ENCODE measurements at places on chromosomes 12 and 14.

- no peaks in the 10 kb centered on the region for H3K36me3 ChIP-seq
- peaks cover 10% of the 10 kb centered on the region for H3K4me1 ChIP-seq
- no peak overlapping the region for H3K27ac ChIP-seq
- H3K27me3 ChIP-seq, result no peaks in the 10 kb centered on the region
- H3K4me3 ChIP-seq, result no peak overlapping the region
These were observed 85.0 kb downstream of the CRADD start for GRCh38 chr12:93762059-93762719.

- H3K4me3 ChIP-seq, result no peak overlapping the region
- H3K36me3 ChIP-seq, result peaks cover 1% of the 10 kb centered on the region
- peaks cover 19% of the 10 kb centered on the region for H3K4me1 ChIP-seq
- no peak overlapping the region for H3K27ac ChIP-seq
- H3K27me3 ChIP-seq, result no peaks in the 10 kb centered on the region
- no peak for DNase-seq
These were observed 196.5 kb downstream of the STXBP6 start for GRCh38 chr14:24853446-24853845.

DNA sequence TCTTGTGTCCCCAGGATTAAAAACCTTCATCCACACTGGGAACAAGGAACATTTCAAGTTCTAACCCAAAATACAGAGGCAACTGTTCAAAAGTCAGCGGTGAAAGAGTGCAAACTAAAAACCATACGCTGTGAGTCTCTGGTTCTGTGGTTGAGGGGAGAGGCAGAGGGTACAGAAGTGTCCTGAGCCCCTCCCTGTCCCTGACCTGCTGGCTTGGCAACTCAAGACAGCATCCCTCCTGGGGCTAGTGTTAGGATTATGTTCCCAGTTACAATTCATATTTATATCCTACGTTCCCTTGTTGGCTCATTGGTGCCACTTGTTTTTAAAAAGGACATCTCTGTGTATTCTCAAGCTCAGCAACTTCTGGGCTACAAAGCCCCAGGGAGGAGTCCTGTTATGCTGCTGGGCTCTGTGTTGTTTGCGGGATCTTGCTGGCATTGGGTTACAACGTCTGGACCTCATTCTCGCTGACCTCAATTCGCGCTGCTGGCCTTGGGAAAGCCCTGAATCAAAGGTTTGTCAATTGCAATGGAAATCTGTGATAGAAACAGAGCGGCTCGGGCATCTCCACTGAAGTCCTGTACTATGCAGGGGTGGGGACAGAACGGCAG lies 420.8 kb downstream of the FUT8 start:
- H3K27ac ChIP-seq, result no peak overlapping the region
- H3K27me3 ChIP-seq, result peaks cover 43% of the 10 kb centered on the region
- no peaks in the 10 kb centered on the region for H3K4me1 ChIP-seq
- DNase-seq, result no peak
- no peaks in the 10 kb centered on the region for H3K36me3 ChIP-seq

- peaks cover 45% of the 10 kb centered on the region for H3K27me3 ChIP-seq
- DNase-seq, result no peak
- H3K27ac ChIP-seq, result no peak overlapping the region
- no peaks in the 10 kb centered on the region for H3K36me3 ChIP-seq
- H3K4me1 ChIP-seq, result peaks cover 4% of the 10 kb centered on the region
- no peak overlapping the region for H3K4me3 ChIP-seq
These were observed 2.9 kb upstream of the FAR2 start for GRCh38 chr12:29146196-29146595.

DNA sequence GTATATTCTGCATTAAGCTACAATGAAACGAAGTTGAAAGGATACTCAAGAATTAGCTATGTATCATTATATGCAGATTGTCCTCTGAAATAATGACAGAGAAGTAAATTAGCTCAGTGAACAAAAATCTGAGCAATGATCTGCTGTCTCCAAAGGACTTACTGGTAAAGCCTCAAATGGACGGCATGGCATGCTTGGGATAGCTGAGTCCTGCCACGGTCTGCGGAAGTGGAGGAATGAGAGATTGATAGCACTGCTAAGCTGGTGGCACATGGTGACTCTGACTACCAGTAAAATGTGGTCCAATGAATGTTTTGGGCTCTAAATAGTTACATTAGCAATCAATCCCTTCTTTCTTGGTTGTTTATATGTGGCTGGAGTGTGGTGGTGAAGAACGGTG lies 3.7 kb upstream of the DENND5B start:
- H3K27ac ChIP-seq, result no peak overlapping the region
- H3K4me3 ChIP-seq, result no peak overlapping the region
- no peak for DNase-seq
- H3K27me3 ChIP-seq, result peaks cover 4% of the 10 kb centered on the region
- peaks cover 7% of the 10 kb centered on the region for H3K4me1 ChIP-seq

- peak overlapping the region; percentile 89 for H3K27ac ChIP-seq
- H3K27me3 ChIP-seq, result no peaks in the 10 kb centered on the region
- peaks cover 2% of the 10 kb centered on the region for H3K36me3 ChIP-seq
These were observed 39.1 kb downstream of the CORO1C start for GRCh38 chr12:108691998-108692808.

DNA sequence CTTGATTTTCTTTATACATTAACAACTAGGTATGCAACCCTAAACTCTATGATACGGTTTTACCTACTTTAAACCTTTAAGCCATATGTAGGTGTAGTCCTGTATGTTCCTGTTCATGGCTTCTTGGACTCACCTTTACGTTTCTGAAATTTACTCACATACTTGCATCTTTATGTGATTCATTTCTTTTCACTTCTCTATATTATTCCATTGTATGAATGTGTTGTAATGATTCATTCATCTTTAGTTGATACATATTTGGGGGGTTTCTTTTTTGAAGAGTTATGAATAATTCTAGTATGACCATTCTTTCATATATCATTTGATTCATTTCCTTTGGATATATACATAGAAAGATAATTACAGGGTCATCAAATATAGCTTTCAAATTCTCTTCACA lies 2.4 kb upstream of the TAS2R50 start:
- no peaks in the 10 kb centered on the region for H3K27me3 ChIP-seq
- H3K4me3 ChIP-seq, result no peak overlapping the region
- H3K36me3 ChIP-seq, result peaks cover 18% of the 10 kb centered on the region
- no peak overlapping the region for H3K27ac ChIP-seq
- no peak for DNase-seq
- no peaks in the 10 kb centered on the region for H3K4me1 ChIP-seq

GRCh38 chr12:15996254-15996653 lies 85.1 kb downstream of the DERA start:
- peaks cover 13% of the 10 kb centered on the region for H3K4me1 ChIP-seq
- H3K4me3 ChIP-seq, result no peak overlapping the region
- DNase-seq, result no peak
- no peaks in the 10 kb centered on the region for H3K27me3 ChIP-seq
- H3K27ac ChIP-seq, result no peak overlapping the region

DNA sequence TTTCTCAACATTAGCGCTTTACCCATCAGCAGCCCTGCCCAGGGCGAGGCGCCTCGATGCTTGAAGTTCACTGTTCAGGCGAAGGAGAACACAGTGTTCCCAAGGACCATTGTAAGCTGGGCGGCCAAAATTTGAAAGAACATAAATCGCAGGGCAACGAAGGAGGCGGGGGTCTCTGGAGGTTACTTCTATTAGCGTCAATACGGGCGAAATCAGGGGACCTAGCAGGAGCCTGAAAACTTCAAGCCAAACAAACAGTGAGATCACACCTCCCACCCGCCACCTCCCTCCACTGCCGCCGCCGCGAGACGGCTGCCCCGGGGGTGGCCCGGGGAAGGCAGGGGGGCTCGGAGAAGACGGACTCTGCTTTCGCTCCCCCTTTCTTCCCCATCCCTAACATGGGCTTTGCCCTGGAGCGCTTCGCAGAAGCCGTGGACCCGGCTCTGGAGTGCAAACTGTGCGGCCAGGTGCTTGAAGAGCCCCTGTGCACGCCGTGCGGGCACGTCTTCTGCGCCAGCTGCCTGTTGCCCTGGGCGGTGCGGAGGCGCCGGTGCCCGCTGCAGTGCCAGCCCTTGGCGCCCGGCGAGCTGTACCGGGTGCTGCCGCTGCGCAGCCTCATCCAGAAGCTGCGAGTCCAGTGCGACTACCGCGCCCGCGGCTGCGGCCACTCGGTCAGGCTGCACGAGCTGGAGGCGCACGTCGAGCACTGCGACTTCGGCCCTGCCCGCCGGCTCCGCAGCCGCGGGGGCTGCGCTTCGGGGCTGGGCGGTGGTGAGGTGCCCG lies at the start of gene PDZRN4:
PDZRN4 (plus strand) TSS at position 263 of the 783 bp plus-strand sequence.
- no peak within 1 kb of the TSS for H3K27ac ChIP-seq
- H3K27me3 ChIP-seq, result peaks cover 50% of the 10 kb centered on the region
- peak; percentile 29 for DNase-seq
- peak within 1 kb of the TSS; percentile 66 for H3K4me3 ChIP-seq
- peaks cover 6% of the 10 kb centered on the region for H3K4me1 ChIP-seq

GRCh38 chr14:83153081-83153480 lies 1619.4 kb upstream of the SEL1L start:
- no peak overlapping the region for H3K27ac ChIP-seq
- no peak overlapping the region for H3K4me3 ChIP-seq
- no peaks in the 10 kb centered on the region for H3K27me3 ChIP-seq
- DNase-seq, result no peak

DNA sequence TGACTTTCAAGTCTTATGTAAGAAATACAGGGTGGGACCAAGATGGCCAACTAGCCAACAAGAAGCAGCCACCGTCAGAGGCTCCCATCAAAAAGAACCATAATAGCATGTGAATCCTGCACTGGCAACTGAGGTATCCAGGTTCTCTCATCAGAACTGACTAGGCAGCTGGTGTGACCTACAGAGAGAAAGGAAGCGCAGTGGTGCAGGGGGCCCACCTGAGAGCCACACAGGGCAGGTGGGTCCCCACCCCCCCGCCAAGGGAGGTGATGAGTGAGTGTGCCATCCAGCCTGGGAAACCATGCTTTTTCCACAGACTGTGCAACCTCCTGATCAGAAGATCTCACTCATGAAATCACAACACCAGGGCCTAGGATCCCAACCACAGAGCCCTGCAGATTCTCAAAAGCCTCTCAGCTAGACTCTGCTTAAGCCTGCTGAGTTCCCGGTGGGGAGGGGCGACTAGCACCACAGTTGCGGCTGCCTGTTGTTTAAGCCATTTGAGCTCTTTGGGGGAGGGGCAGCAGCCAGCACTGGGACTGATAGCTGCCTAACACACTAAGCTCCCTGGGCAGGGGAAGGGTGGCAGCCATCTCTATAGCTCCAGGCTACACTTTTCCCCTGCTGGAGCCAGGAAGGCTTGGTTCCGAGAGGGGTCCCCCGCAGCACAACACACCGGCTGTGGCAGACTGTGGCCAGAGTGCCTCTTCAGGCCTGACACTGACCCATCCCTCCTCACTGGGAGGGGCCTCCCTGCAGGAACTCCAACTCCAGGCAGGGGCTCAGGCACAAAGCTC lies 75.3 kb downstream of the GARIN6 start:
- no peak overlapping the region for H3K4me3 ChIP-seq
- no peak overlapping the region for H3K27ac ChIP-seq
- no peaks in the 10 kb centered on the region for H3K27me3 ChIP-seq

- no peak for DNase-seq
- no peak overlapping the region for H3K4me3 ChIP-seq
- H3K27ac ChIP-seq, result no peak overlapping the region
- no peaks in the 10 kb centered on the region for H3K4me1 ChIP-seq
These were observed 316.1 kb downstream of the GALC start for GRCh38 chr14:87676814-87677437.

DNA sequence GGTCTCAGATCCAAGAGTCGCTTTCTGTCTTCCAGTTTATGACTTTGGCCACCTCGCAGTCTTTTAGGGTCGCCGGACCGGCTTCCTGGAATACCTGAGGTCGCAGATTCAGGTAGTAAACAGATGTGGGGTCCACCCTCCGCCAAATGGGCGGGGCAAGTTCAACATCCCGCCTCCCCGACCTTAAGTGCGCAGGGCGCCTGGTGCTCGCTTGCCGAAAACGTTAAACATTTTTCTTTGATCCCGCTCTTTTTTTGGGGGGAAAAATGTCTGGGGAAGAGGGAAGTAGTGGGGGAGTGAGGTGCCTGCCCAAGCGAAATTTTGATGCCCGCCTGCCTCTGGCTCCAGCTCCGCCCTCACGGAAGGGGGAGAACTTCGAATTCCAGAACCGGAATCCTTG lies 73.9 kb upstream of the TBX5 start:
- H3K27me3 ChIP-seq, result peaks cover 85% of the 10 kb centered on the region
- H3K4me3 ChIP-seq, result peak overlapping the region; percentile 66
- no peak for DNase-seq
- peak overlapping the region; percentile 78 for H3K27ac ChIP-seq
- no peaks in the 10 kb centered on the region for H3K36me3 ChIP-seq

DNA sequence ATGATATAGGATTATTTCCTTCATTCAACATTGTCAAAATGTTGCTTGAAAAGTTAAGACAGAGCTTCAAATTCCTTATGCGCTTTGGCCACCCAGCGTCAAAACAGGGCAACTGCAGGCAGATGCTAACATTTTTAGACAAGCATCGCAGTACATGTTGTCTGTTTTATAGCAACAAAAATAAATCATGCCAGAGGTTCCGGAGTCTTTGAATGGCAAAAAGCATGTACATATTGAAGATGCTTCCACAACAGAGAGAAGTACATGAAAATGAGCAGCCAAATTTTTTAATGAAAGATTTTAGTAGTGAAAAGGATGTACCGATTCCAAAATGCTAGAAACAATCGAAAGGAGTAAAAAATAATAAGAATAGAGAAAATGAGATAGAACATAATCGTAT lies 49.8 kb upstream of the USP15 start:
- H3K4me1 ChIP-seq, result peaks cover 5% of the 10 kb centered on the region
- H3K27ac ChIP-seq, result no peak overlapping the region
- H3K4me3 ChIP-seq, result no peak overlapping the region
- no peak for DNase-seq

DNA sequence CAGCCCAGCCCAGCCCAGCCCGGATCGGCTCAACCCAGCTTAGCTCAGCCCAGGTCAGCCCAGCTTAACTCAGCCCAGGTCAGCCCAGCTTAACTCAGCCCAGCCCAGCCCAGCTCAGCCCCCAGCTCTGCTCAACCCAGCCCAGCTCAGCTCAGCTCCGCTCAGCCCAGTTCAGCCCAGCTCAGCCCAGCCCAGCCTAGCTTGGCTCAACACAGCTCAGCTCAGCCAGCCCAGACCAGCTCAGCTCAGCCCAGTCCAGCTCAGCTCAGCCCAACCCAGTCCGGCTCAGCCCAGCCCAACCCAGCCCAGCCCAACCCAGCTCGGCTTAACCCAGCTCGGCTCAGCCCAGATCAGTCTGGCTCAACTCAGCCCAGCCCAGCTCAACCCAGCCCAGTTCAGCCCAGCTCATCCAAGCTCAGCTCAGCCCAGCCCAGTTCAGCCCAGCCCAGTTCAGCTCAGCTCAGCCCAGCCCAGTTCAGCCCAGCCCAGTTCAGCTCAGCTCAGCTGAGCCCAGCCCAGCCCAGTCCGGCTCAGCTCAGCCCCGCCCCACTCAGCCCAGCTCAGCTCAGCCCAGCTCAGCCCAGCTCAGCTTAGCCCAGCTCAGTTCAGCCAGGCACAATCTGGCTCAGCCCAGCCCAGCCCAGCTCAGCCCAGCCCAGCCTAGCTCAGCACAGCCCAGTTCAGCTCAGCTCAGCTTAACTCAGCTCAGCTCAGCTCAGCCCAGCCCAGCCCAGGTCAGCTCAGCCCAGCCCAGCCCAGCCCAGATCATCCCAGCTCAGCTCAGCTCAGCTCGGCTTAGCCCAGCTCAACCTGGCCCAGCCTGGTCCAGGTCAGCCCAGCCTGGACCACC lies 331.7 kb downstream of the TMEM121 start:
- no peaks in the 10 kb centered on the region for H3K4me1 ChIP-seq
- H3K27ac ChIP-seq, result no peak overlapping the region
- H3K4me3 ChIP-seq, result no peak overlapping the region
- peaks cover 7% of the 10 kb centered on the region for H3K36me3 ChIP-seq

Measured in progenitor cell of endocrine pancreas (in vitro differentiated cells).